ENCODE measurements at places on chromosomes 6 and 20.

- DNase-seq = no peak
Observed at GRCh38 chr20:61917474-61918145, 148.1 kb downstream of the TAF4 start.

DNA sequence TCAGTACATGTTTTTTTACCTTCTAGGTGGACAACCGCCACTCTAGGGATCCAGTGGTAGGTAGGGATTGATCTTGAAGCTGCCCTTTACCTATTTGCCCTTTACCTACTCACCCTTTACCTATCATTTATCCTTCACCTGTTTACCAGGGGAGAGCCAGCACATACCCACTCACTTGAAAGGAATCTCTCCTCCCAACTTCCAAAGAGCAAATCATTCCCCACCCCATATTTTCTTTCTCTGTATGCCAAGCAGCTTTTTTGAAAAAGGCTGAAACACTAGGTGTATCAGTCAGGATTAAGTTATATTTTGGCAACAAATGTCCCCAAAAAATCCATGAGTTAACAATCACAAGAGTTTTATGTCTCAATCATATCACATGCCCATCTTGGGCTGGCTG, 10.5 kb upstream of the EPM2A start:
- DNase-seq = no peak

DNA sequence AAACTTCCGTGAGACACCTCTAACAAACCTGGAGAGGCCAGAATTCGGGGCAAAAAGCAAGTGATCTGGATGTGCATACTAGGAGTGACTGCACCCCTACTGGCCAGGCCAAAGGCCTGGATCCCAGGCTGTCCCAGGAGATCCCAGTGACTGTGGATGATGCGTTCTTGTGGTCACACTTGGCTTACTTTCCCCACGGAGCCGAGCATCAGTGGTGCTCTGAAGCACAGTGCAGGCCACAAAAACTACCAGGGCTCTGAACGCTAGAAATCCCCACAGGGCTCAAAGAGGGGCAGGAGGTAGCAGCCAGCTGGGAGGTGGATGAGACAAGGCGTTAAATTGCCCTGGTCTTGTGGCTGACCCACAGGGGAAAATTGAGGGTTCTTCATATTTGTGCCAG, 7.1 kb downstream of the TRIM26 start:
- DNase-seq = no peak

DNA sequence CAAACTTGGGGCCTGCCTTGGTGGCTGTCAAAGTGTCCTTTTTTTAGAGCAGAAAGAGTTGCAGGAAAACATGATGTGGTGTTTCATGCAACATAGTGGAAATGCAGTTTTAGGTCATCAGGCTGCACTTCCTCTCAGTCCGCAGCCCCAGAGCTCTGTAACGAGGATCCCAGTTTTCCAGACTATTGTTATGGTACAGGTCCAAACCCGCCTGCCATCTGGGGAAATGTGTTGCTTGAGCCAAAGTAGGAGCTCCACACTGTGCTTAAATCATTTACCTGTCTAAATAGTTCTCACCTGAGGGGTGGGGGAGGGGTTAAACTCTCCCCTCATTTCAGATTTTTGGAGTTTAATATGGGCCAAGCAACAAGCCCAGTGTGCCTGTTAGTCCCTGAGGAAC, 59.8 kb downstream of the GOPC start:
- no peak for DNase-seq

- no peak for DNase-seq
Observed at GRCh38 chr6:56793938-56794337, 151.2 kb upstream of the DST start.

- DNase-seq = no peak
Observed at GRCh38 chr20:8812817-8813216, 256.1 kb upstream of the PLCB4 start.

DNA sequence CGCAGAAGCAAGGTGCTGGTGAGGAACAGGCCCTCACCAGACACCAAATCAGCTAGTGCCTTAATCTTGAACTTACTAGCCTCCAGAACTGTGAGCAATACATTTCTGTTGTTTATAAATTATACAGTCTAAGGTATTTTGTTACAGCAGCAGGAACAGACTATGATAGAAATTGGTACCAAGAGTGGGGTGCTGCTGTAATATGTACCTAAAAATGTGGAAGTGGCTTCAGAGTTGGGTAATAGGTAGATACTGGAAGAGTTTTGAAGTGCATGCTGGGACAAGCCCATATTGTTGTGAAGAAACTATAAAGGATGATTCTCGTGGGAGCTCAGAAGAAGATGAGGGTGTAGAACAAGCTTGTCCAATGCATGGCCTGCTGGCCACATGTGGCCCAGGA, 866.8 kb downstream of the C6orf118 start:
- DNase-seq = no peak

GRCh38 chr6:142395266-142395665, 93.5 kb downstream of the ADGRG6 start:
- DNase-seq = no peak

DNA sequence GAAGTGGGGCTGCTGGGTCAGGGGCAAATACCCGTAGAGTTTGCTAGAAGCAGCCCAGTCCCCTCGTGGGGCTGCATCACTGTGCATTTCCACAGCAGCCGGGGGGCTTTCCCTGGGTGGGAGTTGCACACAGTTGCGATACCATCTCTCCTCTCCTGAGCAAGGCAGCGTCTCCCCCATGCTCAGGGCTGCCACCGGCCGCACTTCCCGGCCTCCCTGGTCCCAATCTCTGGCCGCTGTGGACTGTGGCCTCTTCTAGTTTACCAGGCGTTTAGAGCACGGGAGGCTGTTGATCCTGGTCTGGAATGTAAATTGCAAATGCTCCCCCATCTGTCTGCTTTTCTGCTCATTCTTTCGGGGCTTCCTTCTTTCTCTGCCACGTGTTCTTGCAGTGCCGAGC, 31.1 kb downstream of the OSBPL2 start:
- no peak for DNase-seq

- no peak for DNase-seq
Observed at GRCh38 chr6:131565056-131565455, 8.0 kb upstream of the ARG1 start.

- DNase-seq = no peak
Observed at GRCh38 chr6:12185081-12185673, 105.0 kb upstream of the EDN1 start.
